ENCODE measurements at places on chromosomes 7 and 10.

GRCh38 chr10:10848488-10849111 lies 169.1 kb upstream of the CELF2 start:
- no peak for DNase-seq

- no peak for DNase-seq
These were observed 673.9 kb upstream of the GALNT17 start for GRCh38 chr7:70457883-70458680.

DNA sequence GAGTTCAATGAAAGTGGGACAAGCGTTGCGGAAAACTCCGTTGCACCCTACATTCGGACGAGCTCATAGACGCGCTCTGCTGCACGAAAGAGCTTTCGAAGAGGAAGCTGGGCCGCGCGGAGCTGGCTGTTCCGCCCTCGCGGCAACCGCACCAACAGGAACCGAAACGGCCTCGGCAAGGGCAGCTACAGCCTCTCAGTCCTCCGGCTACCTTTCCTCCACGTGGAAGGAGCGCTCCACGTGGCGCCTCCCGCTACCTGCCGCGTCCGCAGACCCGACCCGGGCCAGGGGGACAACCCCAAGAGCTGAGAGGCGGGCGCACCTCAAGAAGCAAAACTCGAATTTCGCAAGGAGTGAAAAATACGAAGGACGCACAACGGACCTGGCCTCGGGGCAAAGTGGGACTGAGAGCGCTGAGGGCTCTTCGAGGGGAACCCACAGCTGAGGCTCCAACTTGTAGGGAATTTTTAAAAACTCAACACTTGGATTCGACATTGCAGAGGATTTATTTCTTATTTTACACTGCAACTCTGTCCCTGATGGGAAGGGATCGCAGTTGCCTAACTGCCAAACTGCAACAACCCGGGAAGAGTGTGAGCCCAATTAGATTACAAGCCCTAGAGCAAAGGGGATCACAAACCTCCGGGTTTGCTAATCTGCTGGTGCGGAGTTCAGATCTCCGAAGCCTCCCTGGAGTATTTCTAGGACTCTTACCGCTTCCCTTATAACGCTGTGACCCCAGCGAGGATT lies 1.4 kb downstream of the HPSE2 start:
- peak; percentile 24 for DNase-seq

DNA sequence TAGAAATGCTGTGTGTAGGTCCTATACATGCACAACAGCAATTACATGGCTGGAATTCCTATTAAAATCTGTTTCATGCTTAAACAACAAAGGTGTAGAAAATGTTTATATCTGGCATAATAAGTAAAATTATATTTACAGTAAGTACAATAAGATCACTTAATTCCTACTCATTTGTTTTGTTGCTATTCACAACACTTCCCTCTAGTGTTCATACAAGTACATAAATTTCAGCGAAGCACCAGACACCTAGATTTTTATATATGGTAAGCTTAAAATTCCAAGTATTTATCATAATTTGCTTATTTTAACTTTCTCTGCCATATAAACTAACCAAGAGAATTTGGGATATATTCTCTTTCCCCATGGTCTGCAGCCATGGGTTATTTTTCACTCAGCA lies 51.8 kb upstream of the ANK3 start:
- DNase-seq: no peak

DNA sequence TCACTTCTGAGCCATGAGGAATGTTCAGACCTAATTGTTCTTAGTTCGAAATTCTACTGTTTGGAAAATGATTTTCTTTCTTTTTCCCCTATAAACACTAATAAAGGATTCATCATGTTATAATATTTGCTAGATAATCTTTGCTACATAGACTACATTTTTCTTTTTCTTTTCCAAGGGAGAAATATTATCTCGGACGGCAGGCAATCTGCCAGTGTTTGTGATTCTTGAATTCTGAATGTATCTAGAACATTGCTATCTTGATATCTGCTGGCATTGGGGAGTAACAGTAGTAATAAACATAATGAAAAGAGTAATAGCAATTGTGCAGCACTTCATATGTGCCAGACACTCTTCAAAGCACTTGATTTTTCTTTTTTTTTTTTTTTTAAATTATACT lies 107.7 kb upstream of the ZNF32 start:
- DNase-seq: no peak

DNA sequence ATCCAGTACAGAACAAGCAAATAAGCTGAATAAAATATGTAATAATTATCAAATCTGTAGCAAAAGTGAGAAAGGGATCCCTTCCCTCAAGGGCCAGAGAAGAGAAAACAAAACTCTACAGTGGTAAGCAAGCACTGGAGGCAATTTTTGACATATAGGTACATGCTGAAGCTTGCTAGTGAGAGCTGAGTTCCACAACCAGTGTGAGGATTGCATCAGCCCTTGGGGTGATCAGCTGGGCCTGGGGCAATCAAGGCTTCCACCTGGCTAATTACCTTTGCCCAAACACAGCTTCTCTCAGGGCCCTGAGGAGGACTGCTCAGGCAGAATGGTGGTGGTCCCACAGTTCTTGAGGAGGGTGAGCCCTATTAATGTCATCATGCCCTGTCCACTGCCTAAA lies 134.4 kb upstream of the DLX6 start:
- DNase-seq: no peak

GRCh38 chr7:103727982-103728610 lies 261.4 kb downstream of the RELN start:
- no peak for DNase-seq

- DNase-seq: no peak
These were observed 420.4 kb downstream of the DNAJB6 start for GRCh38 chr7:157757211-157757610.

DNA sequence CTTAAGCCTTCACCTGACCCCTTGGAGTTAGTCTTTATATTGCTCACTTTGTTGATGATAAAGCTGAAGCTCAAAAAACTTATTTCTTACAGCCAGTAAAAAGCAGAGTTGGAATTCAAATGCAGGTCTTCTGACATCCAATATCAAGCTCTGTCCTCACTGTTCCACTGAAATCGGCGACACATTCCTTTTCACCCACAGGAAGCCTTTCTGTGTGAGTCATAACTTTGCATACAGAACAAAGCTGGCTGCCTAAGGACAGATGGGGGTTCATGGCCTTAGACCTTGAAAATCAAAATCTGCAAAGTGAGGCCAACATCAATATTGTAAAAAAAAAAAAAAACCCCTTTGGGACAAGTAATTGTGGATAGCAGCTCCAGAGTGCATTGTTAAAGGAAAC lies 21.8 kb upstream of the AKR1B1 start:
- DNase-seq: no peak

DNA sequence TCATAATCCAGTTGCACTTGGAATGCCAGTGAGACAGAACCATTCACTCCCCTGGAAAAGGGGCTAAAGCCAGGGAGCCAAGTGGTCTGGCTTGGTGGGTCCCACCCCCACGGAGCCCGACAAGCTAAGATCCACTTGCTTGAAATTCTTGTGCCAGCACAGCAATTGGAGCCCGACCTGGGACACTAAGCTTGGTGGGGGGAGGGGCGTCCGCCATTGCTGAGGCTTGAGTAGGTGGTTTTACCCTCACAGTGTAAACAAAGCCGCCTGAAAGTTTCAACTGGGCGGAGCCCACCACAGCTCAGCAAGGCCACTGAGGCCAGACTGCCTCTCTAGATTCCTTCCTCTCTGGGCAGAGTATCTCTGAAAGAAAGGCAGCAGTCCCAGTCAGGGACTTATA lies 200.7 kb upstream of the NPSR1 start:
- no peak for DNase-seq

DNA sequence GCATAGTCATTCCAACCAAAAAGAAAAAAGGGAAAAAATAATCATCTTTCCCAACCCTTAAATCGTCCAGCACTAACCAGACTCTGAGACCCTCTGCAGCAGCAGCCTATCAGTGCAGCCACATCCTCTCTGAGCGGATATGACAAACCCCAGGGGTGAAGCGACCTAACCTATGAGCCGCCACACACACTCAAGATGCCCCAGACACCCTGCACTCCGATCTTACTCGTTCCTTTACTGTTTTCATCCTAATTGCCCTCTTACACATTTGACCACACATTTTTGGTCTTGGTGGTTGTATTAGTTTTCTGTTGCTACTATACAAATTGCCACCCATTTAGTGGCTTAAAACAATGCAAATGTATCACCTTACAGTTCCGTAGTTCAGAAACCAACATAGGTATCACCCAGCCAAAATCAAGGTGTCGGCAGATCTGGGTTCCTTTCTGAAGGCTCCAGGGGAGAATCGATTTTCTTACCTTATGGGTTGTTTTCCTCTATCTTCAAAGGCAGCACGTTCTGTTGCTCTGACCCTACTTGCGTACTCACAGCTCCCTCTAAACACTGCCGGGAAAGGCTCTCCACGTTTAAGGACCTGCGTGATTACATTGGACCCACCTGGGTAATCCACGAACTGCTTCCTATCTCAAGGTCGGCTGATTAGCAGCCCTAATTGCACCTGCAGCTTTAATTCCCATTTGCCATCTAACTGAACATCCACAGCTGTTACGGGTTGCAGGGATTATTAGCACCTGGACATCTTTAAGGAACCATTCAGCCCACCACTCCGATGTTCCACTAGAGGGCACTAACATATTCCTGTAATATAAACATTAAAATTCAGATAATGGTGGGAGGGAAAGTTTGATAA lies 37.3 kb upstream of the PRSS1 start:
- DNase-seq: peak; percentile 27

DNA sequence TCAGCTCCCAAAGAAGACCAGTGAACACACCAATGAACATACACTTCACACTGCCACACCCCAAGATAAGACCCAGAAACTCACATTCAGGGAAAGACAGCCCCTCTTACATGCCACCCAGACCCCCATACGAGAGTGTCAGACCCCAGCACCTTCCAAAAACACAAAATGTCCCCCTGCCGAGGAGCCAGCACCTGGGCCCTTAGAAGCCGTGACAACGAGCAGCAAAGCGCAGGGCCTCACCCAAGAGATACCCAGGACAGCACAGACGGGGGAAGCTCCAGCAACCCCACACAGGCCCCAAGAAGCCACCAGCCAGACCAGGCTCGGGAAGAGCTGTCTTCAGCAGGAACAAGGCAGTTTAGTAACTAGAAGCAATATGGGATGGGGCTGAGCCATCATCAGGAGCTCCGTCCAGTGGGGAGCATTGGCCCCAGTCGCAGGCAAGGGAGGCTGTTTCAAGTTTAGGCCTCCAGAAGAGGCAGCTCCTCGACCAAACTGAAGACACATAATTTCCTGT lies 243.6 kb downstream of the PTPRN2 start:
- no peak for DNase-seq

DNA sequence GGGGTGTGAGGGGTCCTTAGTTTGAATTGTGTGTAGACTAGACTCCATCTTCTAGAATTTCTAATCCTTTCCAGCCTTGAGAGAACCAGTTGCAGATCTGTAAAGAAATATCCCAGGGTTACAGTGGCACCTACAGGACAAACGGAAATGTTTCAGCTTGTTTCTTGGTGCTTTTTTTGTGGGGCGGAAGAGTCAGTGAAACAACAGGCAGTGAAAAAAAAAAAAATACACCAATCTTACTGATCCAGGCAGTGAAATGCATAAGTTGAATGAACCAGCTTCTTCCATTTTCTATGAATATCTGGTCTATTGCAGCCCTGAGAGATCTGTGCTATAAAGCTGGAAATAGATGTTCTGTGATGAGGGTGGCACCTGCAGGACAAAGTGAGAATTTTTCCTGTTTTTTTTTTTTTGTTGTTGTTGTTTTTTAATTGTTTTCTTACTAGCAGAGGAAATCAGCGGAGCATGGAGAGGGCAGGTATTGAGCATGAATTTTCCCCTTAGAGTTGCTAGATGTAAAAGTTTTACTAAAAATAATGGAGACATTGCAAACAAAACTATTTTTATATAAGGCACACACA lies 81.9 kb upstream of the DYNC1I1 start:
- DNase-seq: no peak

- DNase-seq: no peak
These were observed 159.3 kb downstream of the ETV1 start for GRCh38 chr7:13829914-13830900.

DNA sequence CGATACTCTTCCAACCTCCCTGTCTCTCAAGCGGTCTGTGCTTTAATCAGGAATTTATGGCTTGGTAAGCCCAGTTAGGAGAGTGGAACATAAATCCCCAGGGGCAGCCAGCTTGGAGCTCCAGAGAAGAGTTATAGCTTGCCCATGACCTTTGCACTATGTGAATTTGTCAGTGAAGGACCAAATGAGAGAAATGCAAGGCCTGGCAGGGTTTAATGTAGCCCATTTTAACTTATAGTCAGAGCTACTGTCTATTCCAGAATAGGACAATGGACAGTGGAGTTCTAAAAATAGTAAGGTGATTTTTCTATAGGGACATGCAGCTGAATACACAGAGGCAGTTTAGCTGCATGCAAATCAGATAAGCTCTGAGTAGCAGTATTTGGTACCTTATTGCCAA lies 142.6 kb upstream of the CAV2 start:
- DNase-seq: no peak

DNA sequence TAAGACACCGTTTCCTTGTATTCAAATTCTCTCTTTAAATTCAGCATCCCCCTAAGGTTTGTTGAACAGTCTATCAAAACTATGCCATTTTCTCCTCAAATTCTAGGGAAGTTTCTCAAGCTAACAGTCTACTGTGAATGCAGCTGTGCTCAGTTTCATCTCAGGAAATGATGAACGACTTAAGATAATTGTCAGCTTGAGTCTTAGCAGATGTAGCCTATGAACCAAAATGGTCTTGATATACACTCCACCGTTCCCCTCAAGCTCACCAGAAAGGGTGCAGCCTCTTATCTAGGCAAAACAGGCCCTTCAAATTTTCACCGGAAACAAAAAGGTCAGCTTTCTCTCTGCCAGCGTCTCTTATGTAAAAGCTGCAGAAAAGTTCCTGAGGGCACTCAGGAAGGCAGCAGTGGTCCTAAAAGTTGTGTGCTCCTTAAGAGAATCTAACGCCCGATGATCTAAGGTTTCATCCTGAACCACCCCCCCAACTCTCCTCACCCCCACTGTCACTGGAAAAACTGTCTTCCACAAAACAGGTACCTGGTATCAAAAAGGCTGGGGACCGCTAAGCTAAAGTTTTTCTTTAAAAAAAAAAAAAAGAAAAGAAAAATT lies 2.1 kb downstream of the DNAJC9 start:
- no peak for DNase-seq

DNA sequence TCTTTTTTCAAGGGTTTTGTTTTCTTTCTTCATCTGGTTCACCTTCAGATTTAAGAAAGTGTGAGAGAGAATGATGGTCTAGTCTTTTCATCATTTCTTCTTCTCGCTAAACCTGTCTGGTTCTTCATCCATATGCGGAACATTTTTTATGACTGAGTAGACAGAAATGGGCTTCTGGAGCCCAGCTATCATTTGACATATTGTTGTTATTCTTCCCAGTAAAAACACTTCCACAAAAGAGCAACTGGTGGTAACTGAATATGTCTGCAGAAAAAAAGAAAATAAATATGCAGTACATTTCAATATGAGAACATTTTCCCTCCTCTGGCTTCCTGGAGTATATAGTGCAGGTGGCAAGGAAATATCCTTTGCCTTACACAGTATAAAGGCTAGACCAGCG lies 209.5 kb downstream of the JCAD start:
- DNase-seq: no peak

GRCh38 chr7:30925913-30926312 lies 14.3 kb downstream of the AQP1 start:
- DNase-seq: no peak

- peak; percentile 17 for DNase-seq
These were observed 192.5 kb upstream of the PRSS1 start for GRCh38 chr7:142556740-142557139.

- no peak for DNase-seq
These were observed 48.8 kb downstream of the DLD start for GRCh38 chr7:107939573-107940489.

- DNase-seq: no peak
These were observed 288.1 kb downstream of the PARD3 start for GRCh38 chr10:34526758-34527730.

GRCh38 chr7:135189221-135189662 lies 18.7 kb upstream of the CYREN start:
- no peak for DNase-seq
